ENCODE measurements at places on chromosomes 3 and 15. TPM values are rescaled to one million over a fixed set of nuclear protein-coding genes. Genes with fewer than 3 reads are reported as not detected.

The ATP2B2 gene
- 0.13 TPM for total RNA-seq

DNA sequence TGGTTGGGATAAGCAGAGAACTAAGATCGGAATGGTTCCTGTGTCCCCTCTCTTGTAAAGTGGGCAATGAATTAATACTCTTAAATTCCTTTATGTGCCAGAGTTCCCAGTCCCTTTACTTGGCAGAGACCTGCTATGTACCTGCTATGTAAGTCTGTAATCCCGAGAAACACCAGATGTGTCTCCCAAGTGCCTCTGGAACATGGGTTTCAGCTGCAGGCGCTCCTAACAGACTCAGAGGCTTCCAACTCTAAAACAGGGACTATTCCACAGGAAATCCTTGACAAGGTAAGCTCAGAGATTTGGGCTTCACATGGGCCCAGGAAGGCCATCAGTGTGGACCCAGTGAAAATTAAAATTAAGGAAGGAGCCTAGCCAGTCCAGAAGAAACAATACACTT, 117.7 kb upstream of the PLCL2 start:
- no peak for DNase-seq

GRCh38 chr3:116390318-116390717, 55.0 kb downstream of the LSAMP start:
- no peak for DNase-seq

DNA sequence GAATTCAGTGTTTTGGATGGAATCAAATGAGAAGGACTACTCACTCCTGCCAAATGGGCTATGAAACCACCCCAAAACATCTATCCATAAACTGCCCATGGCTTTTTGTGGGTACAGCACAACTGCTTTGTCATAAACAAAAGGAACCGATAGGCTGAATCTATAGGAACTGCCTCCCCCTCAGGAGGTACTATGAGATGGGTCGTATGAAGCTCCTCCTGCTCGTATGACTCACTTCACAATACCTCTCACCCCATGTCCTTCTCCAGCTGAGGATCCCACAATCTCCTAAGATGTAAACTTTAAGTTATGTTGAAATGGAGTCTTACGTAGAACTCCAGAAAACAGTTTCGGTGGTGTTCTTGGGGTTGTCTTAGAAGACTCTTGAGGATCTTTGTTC, 129.9 kb upstream of the SAMMSON start:
- no peak for DNase-seq

The ISLR gene
- total RNA-seq: 14.6 TPM

The EPHA3 gene
- total RNA-seq: 7.2 TPM

The STRIT1 gene
- 2.3 TPM for total RNA-seq

Measured in heart right ventricle (tissue), 16 donors.